ENCODE measurements at places on chromosomes 1 and 21.

DNA sequence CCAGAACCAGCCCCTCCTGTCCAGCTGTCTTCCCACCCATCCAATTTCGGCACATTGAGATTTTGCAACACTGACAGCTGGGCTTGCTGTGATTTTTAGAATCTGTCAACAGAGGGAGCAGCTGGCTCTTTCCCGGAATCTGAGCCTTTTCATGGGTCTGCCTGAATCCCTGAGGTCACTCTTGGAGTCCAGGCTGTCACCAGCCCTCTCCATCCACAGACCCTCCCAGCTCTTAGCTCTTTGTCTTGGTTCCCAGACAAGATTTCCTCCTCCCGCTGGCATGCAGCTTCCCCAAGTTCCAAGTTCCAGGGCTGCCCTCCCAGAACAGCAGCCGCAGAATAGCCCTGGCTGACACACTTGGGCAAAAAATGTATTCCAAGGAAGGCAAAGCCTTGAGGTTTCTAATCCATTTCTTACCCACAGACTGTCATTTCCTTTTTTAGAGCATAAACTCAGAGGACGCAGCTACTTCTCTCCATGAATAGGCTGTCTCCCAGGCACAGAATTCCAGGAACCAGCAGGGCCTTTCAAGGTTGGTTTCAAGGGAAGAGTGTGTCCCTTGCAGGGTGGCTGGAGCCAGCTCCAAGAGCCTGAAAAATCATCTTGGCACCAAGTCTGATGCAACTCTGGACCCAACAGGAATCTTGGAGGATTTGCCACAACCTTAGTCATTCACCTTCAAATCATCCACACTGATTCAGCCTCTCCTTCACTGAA is 7.1 kb upstream of the TMEM61 start:
- no peak for DNase-seq

- DNase-seq, result no peak
These were observed 12.1 kb downstream of the TIE1 start for GRCh38 chr1:43312663-43313515.

DNA sequence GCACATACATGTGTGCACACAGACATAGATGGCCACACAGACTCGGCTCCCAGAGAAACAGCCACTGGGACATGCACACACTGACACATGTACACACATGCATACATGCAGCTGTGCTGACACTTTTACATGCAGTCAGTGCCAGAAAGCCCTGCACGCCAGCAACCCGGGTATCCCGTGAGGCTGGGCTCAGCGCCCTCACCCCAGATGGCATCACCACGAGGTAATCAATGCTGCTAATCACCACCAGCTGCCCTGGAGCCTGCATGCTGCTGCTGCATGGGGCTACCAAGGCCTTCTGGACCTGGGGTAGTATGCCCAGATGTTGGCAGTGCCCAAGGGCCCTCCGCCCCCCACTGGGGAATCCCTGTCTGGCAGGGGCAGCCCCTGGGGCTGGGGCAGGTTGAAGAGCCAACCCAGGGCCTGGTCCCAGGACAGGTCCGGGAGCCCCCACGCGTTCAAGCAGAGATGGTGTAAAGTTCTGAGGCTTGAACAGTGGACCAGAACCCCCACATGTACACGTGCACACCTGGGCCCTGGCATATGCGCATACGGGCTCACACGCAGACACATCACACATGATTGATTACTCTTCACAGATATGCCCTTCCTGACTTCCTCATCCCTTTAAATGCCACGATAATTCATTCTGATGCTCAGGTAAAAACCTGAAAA is 2.7 kb upstream of the COL16A1 start:
- DNase-seq, result no peak

DNA sequence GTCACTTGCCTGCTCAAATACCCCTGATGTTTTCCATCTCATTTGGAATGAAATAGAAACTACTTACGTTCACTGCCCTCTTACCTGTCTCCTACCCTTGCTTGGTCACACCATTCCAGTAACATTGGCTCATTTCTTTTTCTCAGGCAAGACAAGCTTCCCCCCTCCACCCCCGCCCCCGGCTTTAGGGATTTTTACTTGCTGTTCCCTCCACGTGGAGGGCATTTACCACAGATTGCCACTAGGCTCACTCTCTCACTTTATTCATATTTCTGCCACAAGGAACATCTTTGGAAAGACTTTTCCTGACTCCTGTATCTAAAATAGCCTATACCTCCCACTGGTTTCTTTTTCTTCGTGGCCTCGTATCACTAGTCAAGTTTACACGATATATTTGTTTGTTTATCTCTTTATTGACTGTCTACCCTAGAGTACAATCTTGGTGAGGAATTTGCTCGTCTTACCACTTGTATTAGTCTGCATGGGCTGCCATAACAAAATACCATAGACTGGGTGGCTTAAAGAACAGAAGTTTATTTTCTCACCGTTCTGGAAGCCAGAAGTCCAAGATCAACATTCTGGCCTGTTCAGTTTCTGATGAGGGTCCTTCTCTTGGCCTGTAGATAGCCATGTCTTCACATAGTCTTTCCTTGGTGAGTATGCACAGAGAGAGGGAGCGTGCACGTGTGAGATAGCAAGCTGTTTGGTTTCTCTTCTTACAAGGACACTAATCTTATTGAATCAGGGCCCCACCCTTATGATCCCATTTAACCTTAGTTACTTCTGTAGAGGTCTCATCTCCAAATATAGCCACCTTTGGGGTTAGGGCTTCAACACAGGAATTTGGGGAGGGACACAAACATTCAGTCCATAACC is 126.2 kb downstream of the NRDC start:
- no peak for DNase-seq

GRCh38 chr1:234970401-234970730 is 158.3 kb downstream of the TOMM20 start:
- no peak for DNase-seq

GRCh38 chr1:9805006-9805508 is 18.7 kb downstream of the CLSTN1 start:
- DNase-seq, result no peak

DNA sequence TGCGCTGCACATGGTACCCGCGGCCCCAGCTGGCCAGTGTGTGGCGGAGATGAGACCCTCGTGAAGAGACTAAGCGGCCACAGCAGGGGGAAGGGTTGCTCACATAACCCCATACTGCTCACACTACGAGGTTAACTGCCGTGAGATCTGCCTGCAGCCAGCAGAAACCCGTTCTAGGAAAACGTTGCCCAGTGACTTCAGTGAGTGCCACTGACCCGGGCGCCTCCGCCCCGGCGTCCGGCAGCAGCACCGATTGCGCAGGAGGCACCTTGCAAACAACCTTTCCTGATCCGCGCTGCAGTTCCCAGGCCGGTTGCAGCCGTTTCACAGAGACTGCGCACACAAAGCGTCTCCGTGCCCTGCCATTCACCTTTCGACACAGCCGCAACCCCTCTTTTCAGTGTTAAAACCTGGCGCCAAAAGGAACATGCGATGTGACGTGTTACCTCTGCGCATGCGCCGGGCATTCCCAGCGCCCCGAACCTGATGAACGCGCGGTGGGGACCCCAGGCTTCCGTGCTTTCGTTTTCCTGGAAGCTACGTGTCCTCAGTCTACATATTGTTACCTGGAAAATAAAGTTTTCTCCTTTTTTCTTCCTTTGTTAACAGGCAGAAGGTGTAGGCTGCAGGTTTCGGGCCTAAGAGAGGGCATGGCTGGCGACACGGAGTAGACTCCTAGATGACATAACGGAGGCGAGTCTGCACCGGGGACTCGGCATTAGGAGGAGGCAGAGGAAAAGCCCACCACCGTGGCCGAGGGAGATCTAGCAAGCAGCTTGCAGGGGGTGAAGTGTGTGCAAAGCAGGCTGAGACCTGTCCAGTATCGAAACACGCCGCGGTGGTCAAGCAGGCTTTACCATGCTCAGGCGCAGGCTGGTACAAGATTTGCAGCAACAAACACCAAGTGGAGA is 8.9 kb downstream of the VPS26C start:
- peak; percentile 45 for DNase-seq

GRCh38 chr1:18954270-18955071 is 2.0 kb downstream of the IFFO2 start:
- DNase-seq, result no peak
